ENCODE measurements at places on chromosomes 12 and 14.

- no peak for DNase-seq
Observed at GRCh38 chr12:4114986-4115385, 158.6 kb upstream of the CCND2 start.

- DNase-seq: no peak
Observed at GRCh38 chr14:87996291-87996592, 3.3 kb upstream of the GALC start.

GRCh38 chr14:43625294-43625693 lies 881.8 kb downstream of the FSCB start:
- DNase-seq: no peak

DNA sequence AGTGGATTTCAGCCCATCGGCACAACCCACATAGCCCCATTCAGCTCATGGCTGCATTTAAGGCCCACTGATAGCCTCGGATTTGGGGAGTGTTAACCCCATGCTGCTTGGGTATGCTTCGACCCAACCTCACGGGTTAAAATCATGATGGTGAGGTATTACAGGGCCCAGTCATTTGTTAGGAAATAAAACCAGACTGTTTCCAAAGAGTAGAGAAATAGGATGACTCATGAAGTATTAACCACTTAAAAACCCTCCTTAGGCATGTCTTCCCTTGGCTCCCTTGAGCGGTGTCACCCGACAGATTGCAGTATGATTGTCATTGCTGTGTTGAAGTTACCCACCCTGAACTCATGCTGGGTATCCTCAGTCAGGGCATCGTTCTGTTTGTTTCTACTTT lies 289.1 kb downstream of the CACNA1C start:
- no peak for DNase-seq

DNA sequence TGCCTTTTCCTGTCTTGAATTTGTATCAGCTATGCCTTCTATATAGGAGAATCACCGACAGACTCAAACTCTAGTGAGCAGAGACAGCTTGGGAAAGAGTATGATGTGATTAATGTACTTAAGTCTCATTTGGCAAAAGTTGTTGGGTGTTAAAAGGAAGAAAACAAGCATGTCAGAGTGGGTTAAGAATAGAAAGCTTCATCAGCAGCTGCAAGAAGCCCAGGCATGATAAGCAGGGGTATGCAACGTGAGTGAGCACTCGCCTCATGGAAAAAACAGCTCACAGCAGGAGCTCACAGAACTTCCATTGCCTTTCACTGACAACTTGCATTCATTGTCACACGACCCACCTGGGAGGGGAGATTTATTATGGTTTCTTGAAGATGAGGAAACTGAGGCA lies 35.9 kb upstream of the WNK1 start:
- DNase-seq: no peak

GRCh38 chr12:115398311-115398781 lies 714.4 kb upstream of the TBX3 start:
- DNase-seq: no peak

GRCh38 chr12:91772411-91772810 lies 373.2 kb downstream of the BTG1 start:
- no peak for DNase-seq

DNA sequence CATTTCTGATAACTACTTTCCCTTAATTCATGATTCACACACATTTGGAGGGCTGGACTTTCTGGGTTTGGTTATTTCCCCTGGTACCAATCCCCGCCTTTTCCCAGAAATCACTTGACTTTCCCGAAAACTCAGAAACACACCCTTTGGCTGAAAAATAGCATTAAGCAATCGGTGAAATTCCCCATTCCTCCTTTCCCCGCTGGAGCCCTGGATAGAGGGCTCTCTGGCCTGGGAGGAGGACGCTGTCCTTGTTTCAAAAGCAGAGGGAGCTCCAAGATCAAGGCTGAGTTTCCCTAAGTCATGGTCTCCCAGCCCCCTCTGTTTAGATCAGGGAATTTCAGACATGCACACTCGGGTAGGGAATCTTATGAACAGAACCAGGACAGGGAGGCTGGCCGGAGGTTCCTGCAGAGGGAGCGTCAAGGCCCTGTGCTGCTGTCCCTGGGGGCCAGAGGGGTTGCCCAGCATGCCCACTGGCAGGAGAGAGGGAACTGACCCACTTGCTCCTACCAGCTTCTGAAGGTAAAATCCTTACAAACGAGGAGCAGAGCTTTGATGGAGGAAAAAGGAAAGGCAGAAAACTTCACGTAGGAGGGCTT lies at the start of gene C1S:
TSS of gene C1S (plus strand) at position 366 of the 602 bp plus-strand sequence. CDS start 1,195 bp downstream, outside the sequence.
- no peak for DNase-seq

DNA sequence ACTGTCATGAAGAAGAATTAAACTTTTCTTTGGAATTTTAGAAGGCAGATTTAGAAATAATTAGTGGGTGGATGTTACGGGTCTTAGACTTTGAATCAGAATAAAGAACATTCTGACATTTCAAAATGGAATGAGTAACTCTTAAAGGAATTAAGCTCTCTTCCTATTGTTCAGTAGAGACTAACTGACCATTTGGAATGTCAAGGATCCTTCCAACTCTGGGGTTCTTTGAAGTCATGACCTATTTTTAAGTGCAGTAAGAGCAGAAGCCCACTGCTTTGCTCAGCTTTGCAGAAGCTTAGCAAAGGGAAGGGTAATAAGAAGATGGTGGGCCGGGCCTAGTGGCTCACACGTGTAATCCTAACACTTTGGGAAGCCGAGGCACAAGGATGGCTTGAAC lies 4.0 kb downstream of the CHURC1 start:
- no peak for DNase-seq

DNA sequence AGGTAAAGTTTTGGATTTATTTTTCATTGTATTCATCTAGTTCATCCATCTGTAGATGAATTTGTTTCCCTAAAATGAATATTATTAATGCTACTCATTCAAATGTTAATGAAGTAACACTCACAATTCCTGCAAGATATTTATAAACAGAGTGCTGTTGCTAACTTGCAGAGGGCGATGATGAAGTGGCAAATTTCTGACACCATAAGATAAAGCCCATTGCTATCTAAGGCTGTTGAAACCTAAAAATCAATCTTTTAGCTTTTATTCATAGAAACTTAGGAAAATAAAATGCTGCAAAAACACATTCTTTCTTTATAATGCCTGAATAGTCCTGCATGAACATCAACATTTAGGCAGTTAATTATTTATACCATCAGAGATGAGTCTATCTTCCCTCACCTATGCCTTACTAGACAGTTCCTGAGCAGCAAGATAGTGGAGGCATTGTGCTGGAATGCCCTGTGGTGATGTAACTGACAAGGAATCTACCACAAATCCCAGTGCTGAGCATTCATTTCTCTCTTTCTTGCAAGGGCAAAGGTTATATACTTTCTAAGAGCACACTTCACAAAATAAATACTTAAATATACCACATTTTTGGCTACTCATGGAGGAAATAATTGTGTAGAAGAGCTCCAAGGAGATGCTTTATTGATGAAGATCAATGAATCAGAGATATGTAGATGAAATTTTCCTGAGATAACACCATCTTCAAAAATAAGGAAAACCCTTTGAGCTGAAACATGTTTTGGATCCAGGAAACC lies 57.6 kb downstream of the LMNTD1 start:
- DNase-seq: no peak

- no peak for DNase-seq
Observed at GRCh38 chr12:125772403-125772802, 707.2 kb downstream of the AACS start.

- no peak for DNase-seq
Observed at GRCh38 chr12:98126637-98127335, 388.6 kb upstream of the TMPO start.

GRCh38 chr14:22460461-22461195 lies 128.4 kb downstream of the DAD1 start:
- no peak for DNase-seq

GRCh38 chr14:43687921-43688320 lies 819.2 kb downstream of the FSCB start:
- no peak for DNase-seq

DNA sequence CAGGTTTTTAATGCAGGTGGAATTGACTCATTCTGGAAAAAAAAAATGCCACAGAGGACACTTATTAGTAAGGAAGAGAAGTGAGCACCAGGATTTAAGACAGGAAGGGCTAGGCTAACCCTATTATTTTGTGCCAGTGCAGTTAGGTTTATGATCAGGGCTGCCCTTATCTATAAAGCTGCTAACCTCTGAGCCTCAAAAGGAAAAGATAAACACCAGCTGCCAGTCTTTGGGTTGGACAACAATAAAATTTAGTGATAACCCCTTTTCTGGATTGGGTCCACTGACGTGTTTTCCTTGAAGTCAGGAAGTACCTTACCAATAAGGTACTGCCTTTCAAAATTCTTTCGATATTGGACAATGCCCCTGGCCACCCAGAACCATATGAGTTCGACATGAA lies 128.9 kb downstream of the NUBPL start:
- no peak for DNase-seq

GRCh38 chr12:52029685-52030084 lies 21.6 kb upstream of the NR4A1 start:
- no peak for DNase-seq

DNA sequence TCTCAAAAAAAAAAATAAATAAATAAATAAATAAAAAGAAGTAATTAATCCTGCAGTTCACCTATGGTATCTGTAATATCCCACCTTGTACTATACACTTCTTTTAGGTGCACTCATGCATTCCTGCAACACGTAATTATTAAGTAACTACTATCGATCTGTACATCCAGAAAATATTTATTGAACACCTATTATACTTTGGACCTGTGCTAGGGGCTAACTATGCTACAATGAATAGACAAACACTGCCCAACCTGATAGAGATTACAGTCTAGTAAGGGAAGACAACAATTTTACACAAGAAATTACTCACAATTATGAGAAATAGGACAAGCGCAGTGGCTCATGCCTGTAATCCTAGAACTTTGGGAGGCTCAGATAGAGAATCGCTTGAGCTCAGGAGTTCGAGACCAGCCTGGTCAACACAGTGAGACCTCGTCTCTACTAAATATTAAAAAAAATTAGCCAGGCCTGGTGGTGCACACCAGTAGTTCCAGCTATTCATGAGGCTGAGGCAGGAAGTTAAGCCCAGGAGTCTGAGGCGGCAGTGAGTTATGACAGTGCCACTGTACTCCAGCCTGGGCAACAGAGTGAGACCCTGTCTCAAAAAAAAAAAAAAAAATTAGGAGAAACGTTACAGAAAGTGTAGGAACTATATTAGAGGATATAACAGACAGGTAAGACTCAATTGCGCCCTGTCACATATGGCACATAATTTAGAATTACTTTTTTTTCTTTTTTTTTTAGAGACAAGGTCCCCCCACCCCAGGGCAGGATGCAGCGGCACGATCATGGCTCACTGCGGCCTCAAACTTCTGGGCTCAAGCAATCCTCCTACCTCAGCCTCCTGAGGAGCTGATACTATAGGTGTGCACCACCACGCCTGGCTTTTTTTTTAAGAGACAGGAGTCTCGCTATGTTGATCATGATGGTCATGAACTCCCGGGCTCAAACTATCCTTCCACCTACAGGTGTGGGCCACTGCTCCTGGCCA lies 1.2 kb downstream of the NRDE2 start:
- no peak for DNase-seq
